ENCODE measurements at places on chromosomes 11 and 22.

DNA sequence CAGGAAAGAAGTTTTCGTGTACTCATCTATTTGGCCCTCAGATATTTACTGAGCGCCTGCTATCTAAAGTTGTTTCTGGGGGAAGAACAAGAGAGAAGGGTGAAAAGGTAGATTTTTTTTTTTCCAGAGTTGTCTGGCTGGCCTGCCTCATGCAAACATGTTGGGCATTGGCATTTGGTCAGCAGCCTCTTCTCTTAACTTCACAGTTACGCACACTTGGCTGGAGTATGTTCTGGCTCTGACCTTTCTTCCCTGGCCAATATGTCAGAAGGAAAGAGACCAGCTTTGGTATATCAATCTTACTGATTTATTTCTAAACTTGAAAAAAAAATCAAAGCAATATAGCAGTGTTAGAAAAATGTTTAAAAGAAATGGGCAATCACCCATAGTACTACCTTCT, 54.2 kb upstream of the GRAMD1B start:
- no peak for DNase-seq

DNA sequence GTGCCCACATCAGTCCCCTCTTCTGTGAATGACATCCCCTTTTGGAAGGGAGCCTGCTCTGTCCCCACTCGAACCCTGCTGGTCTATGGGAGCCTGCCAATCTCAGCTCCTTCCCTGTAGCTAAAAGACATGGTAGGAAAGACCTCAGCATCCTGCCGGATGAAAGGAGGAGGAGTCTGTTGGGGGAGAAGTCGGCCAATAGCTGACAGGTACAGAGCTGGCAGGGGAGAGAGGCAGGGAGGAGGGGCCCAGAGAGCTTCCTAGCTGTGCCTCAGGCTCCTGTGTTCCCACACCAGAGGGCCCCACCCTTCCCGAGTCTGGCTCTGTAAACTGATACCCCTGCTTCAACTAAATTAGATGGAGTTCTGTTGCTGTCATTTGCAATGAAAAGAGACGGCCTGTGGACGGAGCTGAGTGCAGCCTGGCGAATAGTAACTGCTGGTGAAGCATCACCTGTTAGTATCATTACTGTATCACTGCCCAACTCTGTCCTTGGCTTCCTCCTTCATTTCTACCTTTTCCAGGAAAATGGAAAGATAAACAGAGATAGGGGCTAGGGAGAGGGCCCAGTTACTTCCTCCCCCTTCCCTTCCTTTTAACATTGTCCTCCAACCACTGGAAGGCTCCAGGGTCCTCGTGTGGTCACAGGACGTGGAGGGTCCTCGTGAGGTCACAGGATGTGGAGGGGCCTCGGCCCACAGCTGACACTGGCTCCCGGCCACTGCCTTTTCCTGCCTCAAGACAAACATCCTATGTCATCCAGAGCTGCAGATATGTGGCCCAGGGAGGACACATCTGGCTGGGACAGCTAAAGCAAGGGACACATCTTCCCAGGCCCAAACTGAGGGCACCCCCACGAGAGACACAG, 15.1 kb downstream of the FXYD6 start:
- DNase-seq = peak; percentile 91

DNA sequence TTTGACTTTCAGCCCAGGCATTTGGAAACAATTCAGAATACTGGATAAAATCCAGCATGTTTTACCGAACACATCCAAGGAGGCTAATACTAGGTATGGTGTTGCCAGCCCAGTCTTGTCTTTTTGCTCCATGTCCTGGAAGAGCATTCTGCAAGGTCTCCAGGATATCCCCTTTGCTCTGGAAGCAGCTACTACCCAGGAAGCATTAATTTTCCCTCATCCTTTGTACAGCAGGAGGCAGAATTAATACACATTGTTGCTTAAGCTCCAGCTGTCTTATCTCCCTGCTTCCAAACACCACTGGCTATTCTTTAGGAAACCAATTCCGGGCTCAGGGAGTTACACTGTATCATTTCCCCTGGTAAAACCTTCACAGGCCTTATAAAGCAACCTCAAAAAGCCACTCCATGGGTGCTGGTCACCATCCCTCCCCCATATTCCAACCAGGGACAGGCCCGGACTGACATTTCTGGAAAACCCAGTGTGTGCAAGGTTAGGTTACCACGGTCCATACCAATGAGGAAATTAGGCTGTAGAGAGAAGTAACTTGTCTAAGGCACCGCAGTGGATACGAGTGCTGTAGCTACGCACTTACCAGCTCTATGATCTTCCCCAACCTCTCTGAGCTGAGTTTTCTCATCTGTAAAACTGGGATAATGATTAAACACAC, 1.5 kb upstream of the UBASH3B start:
- no peak for DNase-seq

- no peak for DNase-seq
Measured at GRCh38 chr11:11740836-11741235, 100.9 kb upstream of the USP47 start.

DNA sequence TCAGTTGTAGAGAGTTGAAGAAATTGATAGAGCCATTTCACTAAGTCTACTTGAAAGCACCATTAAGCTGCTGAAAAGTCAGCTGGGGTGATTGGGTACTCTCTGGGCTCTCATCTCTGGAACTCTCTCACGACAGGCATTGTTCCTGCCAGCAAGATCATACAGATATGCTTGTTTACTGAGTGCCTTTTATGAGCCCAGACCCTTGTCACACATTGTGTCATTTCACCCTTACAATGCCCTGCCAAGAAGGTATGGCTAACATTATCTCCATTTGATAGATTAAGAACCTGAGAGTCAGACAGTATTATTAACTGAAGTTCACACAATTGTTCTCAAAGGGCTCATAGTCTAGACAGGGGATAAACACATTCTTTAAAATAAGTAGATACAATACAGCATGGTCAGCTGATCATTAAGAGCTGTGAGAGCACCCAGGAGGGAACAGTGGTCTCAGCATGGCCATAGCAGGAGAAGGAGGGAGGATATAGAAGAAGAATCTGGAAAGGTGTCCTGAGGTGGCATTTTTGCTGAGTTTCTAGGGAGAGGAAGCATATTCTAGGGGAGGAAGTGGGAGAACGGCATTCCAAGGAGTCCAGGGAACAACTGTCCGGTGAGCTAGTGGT, 580.5 kb downstream of the INSC start:
- DNase-seq = no peak

GRCh38 chr11:1262172-1263006, 39.5 kb downstream of the MUC5B start:
- peak; percentile 85 for DNase-seq

DNA sequence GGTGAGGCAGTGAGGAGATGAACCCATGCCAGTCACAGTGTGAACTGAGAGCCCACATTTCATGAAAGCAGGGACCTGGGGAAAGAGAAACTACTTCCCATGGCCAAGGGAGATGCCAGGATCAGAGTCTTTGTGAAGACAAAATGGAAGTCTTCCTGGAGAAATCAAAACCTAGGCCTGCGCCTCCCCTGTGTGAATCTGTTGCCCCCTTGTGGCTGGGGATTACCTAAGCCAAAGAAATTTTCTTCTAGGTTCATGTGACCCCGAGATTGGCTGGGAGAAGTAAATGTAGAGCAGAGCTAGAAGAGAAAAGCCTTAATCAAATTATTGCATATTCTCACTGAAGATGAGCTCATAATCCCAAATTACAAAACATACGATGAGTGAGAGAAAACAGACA, 1075.3 kb downstream of the TBC1D22A start:
- DNase-seq = peak; percentile 28

DNA sequence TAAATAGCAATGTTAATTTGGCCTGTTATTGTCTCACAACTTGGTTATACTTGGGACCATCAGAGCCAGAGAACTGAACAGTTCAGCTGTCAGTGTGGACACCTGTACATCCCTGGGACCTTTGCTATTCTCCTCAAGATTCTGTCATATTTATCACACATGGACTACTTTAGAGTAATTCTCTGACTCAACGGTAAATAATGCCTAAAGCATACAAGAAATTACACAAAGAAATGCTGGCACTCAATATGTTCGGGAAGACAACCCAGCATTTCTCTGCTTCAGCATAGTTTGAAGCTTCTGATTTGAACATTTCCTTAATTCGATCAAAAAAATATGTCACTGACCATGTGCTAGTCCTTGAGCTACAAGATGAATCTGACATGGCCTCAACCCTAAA, 34.6 kb upstream of the MMP13 start:
- DNase-seq = no peak

- no peak for DNase-seq
Measured at GRCh38 chr11:37817727-37818270, 1219.8 kb upstream of the RAG2 start.

- DNase-seq = peak; percentile 62
Measured at GRCh38 chr22:47165338-47166032, 403.0 kb downstream of the TBC1D22A start.

- no peak for DNase-seq
Measured at GRCh38 chr22:45482169-45482568, 20.5 kb upstream of the FBLN1 start.

GRCh38 chr11:41622707-41623359, 163.4 kb upstream of the LRRC4C start:
- DNase-seq = no peak

- DNase-seq = no peak
Measured at GRCh38 chr11:107711861-107712755, at the start of gene SLN. TSS of gene SLN (minus strand) at chr11:107712056.

GRCh38 chr22:44179989-44180705, 578 bp upstream of the PARVG start:
- no peak for DNase-seq

- no peak for DNase-seq
Measured at GRCh38 chr11:118081241-118081958, 4.5 kb downstream of the TMPRSS4 start.

DNA sequence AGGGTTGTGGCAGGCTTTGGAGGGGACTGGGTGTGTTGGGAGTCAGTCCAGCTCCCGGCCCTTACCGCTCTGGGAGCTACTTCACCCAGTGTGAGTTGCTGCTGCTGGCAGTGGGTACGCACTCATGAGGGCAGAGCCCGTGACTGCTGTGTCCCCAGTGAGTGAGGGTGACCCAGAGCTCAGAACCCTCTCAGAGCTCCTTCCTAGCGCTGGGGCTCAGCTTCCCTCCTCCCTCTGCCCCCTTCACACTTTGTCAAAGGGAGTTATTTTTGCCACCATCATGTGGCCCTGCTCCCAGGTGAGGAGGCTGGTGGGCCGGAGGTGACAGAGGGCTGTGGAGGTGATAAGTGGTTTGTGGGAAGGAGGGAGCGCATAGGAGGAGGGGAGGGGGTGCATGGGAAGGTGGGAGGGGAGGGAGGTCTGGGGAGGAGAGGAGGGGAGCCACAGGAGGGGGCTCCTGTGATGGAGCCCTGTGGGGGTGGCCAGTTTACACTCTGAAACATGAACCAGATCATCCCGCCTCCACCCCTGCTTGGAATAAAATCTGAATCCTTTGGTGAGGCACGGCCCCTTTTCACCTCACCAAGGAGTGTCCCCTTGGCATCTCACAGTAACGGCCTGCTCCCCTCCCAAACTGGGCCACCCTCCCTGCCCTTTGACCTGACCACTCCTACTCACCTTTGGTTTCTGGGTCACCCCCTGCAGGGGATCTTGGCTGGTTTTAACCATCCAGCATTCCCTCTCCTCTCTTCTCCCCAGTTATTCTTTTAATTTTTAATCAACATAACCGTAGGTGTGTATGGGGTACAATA, 9.9 kb downstream of the NDUFV1 start:
- no peak for DNase-seq

DNA sequence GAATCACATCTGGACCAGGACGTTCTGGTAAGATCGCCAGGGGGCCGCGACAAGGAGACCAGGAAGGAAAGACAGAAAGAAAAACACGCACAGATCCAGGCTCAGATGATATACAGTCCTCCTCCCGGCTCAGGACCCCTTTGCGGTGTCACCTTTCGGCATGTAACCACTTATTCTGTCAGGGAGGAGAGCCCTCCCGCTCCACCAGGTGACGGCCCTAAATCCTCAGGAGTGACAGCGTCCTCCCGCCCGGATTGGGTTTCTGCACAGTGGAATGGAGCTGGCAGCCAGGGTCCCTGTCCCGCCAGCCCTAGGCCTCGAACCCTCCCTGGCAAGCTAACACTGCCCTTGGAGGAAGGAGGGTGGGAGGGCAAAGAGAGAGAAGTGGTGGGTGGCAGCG, 24.3 kb upstream of the KCNQ1OT1 start:
- no peak for DNase-seq

DNA sequence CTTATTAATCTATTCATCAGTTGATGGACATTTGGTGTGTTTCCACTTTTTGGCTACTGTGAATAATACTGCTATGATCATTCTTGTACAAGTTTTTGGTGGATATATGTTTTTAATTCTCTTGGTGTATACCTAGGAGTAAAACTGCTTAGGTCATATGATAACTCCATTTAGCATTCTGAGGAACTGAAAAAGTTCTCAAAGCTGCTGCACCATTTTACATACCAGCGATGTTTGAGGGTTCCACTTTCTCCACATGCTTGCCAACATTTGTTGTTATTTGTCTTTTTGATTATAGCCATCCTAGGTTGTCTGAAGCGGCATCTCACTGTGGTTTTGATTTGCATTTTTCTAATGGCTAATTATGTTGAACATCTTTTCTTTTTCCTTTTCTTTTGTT, 4.1 kb upstream of the ACER3 start:
- DNase-seq = no peak

DNA sequence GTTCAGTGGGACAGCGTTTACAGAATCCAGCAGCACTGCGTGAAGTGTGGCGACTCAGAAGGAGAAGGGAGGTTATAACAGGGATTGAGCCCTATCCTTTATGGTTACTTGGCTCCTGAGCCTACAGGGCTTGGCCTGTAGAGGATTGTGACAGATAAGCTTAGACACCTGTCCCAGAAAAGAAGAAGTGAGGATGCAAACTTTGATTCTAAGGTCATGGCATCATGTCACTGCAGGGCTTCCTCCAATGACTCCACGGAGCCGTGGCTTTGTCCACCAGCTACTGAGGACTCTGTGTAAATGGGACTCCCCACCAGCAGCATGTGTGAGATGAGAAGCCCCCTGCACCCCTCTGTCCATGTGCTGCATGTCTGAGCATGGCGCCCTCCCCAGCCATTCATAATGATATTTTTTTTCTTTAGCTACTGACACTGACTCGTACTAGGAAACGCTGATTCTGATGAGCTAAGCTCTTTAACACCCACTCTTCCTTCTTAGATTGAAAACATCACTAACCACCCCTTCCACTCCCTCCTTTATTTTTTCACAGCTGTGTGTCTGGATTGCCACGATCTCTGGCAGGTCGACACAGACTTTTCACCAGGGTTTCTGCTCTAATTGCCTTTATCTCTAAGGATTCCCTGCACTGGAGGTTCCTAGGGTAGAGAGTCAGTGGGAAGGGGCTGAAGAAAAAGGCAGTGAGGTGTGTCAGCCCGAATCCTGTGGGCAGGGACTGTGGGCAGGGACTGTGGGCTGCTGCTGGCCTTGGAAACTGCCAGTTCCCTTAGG, 65.5 kb upstream of the TTC12 start:
- DNase-seq = no peak

DNA sequence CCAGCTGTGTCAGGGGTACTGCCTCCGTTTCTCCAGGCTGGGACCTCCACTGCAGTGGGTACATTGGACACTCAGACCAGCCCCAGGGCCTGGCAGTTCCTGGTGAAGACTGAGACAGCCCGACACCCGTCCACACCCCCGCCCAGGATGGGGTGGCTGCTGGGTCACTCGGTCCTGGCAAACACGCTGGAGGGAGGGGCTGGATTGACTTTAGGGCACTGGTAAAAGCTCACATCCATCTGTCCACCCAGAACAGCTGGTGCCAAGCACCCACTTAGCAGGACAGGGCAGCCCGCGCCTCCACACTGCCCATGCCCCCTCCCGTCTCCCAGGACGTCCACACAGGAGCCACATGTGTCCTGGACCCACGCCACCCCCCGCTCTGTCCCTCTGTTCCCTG, 10.7 kb upstream of the TBX1 start:
- no peak for DNase-seq

- no peak for DNase-seq
Measured at GRCh38 chr11:96109331-96110030, 185.6 kb upstream of the MTMR2 start.

Measured in COR-L47 (cell line).